ENCODE measurements at places on chromosomes 7 and 10. TPM values are rescaled to one million over a fixed set of nuclear protein-coding genes. Genes with fewer than 3 reads are reported as not detected.

IL6 gene
- total RNA-seq, result 6.3 TPM

PRSS37 gene
- not detected for total RNA-seq

IDI2 gene
- total RNA-seq, result not detected

PLA2G12B gene
- 0.61 TPM for total RNA-seq

CFAP69 gene
- total RNA-seq, result 6.5 TPM

NAT16 gene
- not detected for total RNA-seq

IFIT1B gene
- total RNA-seq, result not detected

PRRT4 gene
- total RNA-seq, result 0.69 TPM

ATE1 gene
- total RNA-seq, result 27.9 TPM

GRCh38 chr10:114761205-114762193 is 60.1 kb upstream of the FHIP2A start:
- no peaks in the 10 kb centered on the region for H3K4me1 ChIP-seq
- H3K27ac ChIP-seq, result no peak overlapping the region
- no peak overlapping the region for H3K4me3 ChIP-seq
- DNase-seq, result no peak
- no peaks in the 10 kb centered on the region for H3K27me3 ChIP-seq

GRCh38 chr7:131931370-131931769 is 374.9 kb upstream of the PODXL start:
- no peaks in the 10 kb centered on the region for H3K36me3 ChIP-seq
- no peaks in the 10 kb centered on the region for H3K4me1 ChIP-seq
- no peaks in the 10 kb centered on the region for H3K27me3 ChIP-seq

- peaks cover 24% of the 10 kb centered on the region for H3K4me1 ChIP-seq
- peaks cover 8% of the 10 kb centered on the region for H3K36me3 ChIP-seq
- no peaks in the 10 kb centered on the region for H3K27me3 ChIP-seq
- no peak overlapping the region for H3K27ac ChIP-seq
Measured at GRCh38 chr10:101006593-101007098, 7.0 kb downstream of the LZTS2 start.

DNA sequence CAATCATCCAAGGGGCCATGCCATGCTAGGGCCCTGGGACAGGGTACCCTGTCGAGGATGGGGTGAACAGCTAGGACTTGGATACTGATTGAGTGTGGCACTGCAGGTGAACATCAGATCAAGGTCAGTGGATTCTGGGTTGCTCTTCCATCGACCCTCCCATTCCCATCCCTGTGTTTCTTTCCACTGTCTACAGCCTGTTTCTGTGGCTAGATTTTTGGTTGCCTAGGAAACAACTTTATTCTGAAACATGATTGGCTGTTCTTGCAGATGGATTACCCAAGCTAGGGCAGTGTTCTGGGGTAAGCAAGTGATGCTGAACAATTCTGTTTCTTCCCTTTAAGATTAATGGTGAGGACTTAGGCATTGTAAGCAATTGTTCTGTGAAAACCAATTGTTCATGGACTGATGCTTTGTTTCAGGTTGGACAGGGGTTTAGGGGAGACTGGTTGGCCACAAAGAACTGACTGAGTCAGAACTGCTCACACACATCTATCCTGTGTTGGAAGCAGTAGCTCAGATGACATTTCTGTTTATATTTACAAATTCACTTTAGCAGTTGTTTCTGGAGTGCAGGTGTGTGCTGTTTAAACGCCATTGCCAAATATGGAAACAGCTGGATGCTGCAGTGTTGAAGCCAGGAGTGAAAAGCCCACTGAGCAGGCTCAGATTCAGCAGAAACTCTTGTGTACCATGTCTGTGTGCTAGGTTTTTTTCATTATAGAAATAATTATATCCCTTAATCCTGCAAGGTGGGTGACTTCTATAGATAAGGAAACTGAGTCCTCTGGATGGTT is 102.3 kb upstream of the BTBD16 start:
- no peaks in the 10 kb centered on the region for H3K36me3 ChIP-seq
- H3K4me1 ChIP-seq, result peaks cover 19% of the 10 kb centered on the region
- H3K27me3 ChIP-seq, result no peaks in the 10 kb centered on the region
- H3K4me3 ChIP-seq, result no peak overlapping the region
- no peak for DNase-seq
- no peak overlapping the region for H3K27ac ChIP-seq

DNA sequence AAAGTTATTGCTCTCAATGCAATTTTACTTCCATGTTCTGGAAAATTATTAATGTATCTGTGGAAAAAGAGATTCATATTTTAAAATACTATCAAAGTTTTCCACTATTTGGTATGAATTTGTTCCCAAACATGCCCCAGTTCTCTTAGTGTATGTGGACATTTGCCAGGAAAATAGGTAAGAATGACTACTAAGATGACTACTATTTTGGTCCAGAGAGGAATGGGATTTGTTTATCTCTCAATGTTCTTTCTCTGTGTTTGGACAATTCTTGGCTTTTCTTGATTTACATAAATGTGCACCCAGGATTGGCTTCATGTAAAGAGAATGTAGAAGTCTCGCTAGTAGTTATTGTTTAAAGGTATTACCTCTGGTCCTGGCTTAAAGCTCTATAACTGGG is 60.3 kb upstream of the POT1 start:
- no peaks in the 10 kb centered on the region for H3K27me3 ChIP-seq
- no peak for DNase-seq
- no peaks in the 10 kb centered on the region for H3K4me1 ChIP-seq
- no peaks in the 10 kb centered on the region for H3K36me3 ChIP-seq

DNA sequence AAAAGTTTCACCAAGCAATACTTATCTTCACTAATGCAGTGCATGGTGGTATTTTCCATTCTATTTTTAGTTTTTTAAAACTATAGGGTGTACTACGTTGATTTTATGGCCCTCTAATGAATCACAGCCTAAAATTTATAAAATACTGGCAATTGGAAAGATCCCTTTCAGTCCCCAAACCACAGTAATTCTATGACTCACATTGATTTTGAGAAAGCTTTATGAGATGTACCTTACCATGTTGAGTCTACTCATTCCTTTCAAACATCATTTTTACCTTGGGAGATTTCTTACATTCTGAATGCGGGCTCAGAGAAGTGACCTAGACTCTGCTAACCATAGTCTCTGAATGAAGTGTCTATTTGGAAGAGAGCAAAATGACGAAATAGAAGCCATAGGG is 141.6 kb downstream of the GPR85 start:
- H3K27me3 ChIP-seq, result no peaks in the 10 kb centered on the region
- no peaks in the 10 kb centered on the region for H3K36me3 ChIP-seq
- DNase-seq, result no peak
- H3K4me3 ChIP-seq, result no peak overlapping the region
- no peak overlapping the region for H3K27ac ChIP-seq

GRCh38 chr7:127844707-127845331 is 186.4 kb downstream of the LRRC4 start:
- no peak overlapping the region for H3K4me3 ChIP-seq
- peak; percentile 34 for DNase-seq
- H3K4me1 ChIP-seq, result peaks cover 28% of the 10 kb centered on the region
- H3K36me3 ChIP-seq, result no peaks in the 10 kb centered on the region

DNA sequence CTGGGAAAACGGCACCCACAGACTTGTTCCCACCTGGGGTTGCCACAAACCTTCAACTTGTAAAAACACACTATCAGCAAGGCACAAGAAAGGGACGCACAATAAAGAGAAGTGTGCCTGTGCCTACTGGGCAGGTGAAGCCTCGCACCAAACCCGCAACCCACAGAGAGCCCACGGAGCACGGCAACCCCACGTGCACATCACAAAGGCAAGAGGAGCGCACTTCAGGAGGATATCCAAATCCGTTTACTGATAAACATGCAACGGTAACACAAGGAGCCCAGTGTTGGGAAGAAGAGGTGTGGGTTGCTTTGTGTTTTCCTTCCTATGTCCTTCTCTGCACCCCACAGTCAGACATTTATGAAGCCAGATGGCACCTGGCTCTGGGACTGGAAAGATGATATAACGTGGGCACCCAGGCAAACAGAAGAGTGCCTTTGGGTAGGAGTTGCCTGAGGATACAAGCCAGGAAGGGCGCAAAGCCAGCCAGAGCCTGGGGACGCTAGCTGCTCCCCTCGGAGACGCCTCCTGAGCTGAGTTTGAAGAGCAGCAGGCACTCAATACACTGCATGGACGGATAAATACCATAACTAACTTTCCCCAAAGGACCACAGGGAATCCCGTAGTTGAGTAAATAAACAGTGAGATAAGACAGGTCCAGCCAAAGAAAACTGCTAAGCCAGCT is 41.6 kb downstream of the TCERG1L start:
- H3K27me3 ChIP-seq, result no peaks in the 10 kb centered on the region
- H3K27ac ChIP-seq, result no peak overlapping the region
- H3K4me3 ChIP-seq, result no peak overlapping the region
- H3K4me1 ChIP-seq, result no peaks in the 10 kb centered on the region

- H3K4me1 ChIP-seq, result no peaks in the 10 kb centered on the region
- no peaks in the 10 kb centered on the region for H3K27me3 ChIP-seq
- no peak overlapping the region for H3K4me3 ChIP-seq
- H3K36me3 ChIP-seq, result no peaks in the 10 kb centered on the region
Measured at GRCh38 chr7:43750016-43750887, 8.2 kb upstream of the BLVRA start.

- no peaks in the 10 kb centered on the region for H3K4me1 ChIP-seq
- H3K4me3 ChIP-seq, result no peak overlapping the region
- H3K27me3 ChIP-seq, result no peaks in the 10 kb centered on the region
Measured at GRCh38 chr7:3544202-3544601, 243.2 kb downstream of the SDK1 start.

GRCh38 chr10:119525116-119525515 is 17.4 kb downstream of the RGS10 start:
- DNase-seq, result no peak
- H3K4me3 ChIP-seq, result no peak overlapping the region
- no peaks in the 10 kb centered on the region for H3K4me1 ChIP-seq
- H3K27me3 ChIP-seq, result no peaks in the 10 kb centered on the region

DNA sequence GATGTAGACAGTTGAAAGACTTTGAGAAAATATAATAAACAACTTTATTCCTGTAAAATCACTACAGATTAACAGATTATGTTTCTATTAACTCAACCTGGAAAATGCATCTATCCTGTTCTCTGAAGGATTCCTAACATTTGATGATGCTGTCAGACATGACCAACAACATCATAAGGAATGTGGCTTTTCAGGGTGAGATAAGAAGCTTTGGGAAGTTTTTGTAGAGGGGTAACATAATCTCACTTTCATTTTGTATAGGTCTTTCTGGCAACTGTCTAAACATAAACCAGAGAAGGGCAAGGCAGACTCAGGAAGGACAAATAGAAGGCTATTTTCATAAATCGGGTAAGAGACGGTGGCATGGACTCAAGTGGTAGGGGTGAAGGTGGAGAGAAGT is 112.2 kb downstream of the TES start:
- no peak overlapping the region for H3K4me3 ChIP-seq
- no peak for DNase-seq
- H3K27ac ChIP-seq, result no peak overlapping the region
- H3K36me3 ChIP-seq, result no peaks in the 10 kb centered on the region
- peaks cover 4% of the 10 kb centered on the region for H3K4me1 ChIP-seq

DNA sequence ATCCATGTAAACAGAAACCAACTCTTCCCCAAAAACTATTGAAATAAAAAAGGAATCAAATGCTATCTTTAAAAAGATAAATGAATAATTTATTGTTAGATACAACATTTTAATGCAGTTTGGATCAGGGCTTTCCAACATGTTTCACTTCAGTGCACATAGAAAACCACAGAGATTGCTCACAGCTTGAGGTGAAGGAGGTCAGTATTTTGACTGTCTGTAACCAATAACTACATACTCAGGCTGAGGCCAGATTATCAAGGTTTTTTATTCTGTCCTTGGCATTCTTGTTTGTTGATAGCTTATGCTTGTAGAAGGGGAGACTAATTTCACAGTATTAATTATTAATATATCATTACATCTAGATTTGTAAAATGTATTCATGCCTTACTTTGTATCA is 195.5 kb downstream of the PRKG1 start:
- H3K4me1 ChIP-seq, result no peaks in the 10 kb centered on the region
- DNase-seq, result no peak
- no peaks in the 10 kb centered on the region for H3K27me3 ChIP-seq
- H3K27ac ChIP-seq, result no peak overlapping the region

DNA sequence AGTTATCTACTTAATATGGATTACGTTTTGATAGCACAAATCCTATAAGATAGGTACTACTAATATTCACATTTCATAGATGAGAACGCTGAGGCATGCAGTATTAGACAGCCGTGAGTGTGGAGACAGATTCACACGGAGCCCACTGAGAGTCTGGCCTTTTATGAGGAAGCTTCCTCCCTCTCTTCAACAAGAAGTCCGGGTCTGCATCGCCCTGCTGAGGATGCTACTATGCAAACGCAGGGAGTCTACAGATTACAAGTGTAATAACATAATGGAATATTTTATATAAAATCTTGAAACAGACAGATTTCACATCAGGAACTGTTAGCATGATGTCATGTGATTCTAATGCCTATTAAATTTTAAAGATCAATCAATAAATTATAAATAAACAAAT is 255.9 kb upstream of the GLI3 start:
- H3K27me3 ChIP-seq, result no peaks in the 10 kb centered on the region
- H3K4me1 ChIP-seq, result peaks cover 9% of the 10 kb centered on the region
- H3K4me3 ChIP-seq, result peak overlapping the region; percentile 41
- DNase-seq, result no peak
- H3K27ac ChIP-seq, result no peak overlapping the region

DNA sequence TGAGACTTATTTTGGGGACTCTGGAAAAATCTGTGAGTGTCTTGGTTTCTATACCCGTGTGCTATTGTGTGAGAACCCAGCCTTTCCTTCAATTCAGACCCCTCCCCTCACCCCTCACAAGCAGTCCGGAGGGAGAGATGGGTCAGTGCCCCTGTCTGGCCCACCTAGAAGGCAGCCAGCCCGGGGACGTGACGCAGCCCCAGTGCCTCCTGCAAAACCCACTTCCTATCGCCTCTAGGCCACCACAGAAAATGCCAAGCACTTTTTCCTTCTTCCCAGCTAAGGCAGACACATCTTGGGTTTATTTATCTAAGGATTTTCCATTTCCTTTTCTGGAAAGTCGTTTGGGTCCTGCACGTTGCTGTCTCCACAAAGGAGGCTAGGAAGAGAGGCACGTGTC is 11.6 kb upstream of the AQP1 start:
- H3K4me1 ChIP-seq, result peaks cover 62% of the 10 kb centered on the region
- H3K27me3 ChIP-seq, result no peaks in the 10 kb centered on the region
- H3K36me3 ChIP-seq, result no peaks in the 10 kb centered on the region
- no peak for DNase-seq
